ENCODE measurements at places on chromosomes 13 and 19.
A peak's percentile ranks its signal among the peaks of the same experiment; 100 is the strongest.

DNA sequence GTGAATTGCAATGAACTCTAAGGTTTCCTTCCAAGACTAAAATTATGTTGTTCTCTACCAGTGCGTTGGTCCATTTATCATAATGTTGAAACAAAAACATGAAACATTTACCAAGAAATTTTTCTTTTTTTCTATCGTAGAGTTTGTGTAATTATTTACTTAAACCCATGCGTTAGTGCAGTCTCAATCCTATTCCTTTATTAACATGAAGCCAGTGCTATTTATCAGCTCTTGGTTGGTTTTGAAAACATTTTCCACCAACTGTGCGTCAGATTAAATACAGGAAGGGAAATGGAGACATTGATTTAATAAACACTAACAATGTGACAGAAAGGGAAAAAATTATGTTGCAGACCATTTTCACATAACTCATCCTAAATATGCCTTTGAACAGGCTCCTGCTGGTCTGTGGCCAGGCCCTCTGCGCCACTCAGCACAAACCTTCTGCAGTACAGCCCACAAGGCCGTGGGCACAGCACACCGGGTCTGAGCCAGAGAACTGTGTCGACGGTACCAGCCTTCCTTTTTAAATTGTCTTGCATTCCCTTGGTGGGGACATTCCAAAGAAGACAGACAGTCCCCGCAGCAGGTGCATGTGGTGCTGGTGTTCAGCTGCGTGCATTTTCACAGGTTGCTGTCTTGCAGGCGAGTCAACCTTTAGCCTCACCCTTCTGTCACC is 135.8 kb downstream of the SHISA2 start:
- DNase-seq, result no peak

DNA sequence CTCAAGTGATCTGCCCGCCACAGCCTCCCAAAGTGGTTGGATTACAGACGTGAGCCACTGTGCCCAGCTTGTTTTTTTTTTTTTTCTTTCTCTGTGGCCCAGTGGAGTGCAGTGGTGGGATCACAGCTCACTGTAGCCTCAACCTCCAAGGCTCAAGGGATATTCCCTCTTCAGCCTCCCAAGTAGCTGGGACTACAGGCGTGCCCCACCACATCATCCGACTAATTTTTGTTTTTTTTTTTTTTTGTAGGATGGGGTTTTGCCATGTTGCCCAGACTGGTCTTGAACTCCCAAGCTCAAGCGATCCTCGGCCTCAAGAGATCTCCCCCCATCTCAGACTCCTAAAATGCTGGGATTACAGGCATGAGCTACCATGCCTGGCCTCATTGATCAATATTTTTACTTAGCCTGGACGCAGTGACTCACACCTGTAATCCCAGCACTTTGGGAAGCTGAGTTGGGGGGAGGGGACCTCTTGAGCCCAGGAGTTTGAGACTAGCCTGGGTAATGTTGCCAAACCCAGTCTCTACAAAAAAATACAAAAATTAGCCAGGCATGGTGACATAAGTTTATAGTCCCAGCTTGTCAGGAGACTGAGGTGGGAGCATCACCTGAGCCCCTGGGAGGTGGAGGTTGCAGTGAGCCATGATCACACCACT is 1.7 kb downstream of the SAE1 start:
- no peak for DNase-seq

GRCh38 chr13:110771194-110771593 is 57.7 kb downstream of the ING1 start:
- DNase-seq, result no peak

GRCh38 chr13:97233499-97233898 is 11.4 kb downstream of the MBNL2 start:
- DNase-seq, result no peak

DNA sequence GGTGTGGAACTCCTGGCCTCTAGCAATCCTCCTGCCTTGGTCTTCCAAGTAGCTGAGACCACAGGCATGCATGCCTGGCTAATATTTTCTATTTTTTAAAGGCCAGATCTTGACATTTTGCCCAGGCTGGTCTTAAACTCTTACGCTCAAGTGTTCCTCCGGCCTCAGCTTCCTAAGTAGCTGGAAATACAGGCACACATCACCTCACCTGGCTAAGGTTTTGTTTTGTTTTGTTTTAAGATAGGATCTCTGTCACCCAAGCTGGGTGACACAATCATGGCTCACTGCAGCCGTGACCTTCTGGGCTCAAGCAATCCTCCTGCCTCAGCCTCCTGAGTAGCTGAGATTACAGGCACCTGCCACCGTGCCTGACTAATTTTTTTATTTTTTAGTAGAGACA is 5.5 kb upstream of the RLN3 start:
- no peak for DNase-seq

DNA sequence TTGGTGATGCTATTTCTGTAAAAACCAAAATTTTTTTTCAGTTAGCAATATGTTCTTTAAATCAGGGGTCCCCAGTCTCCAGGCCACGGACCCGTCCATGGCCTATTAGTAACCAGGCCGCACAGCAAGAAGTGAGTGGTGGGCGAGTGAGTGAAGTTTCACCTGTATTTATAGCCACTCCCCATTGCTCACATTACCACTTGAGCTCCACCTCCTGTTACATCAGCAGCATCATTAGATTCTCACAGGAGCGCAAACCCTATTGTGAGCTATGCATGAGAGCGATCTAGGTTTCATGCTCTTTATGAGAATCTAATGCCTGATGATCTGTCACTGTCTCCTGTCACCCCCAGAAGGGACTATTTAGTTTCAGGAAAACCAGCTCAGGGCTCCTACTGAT is 58.9 kb upstream of the SLC7A1 start:
- no peak for DNase-seq

GRCh38 chr13:107421028-107421427 is 794.3 kb downstream of the LIG4 start:
- DNase-seq, result no peak

DNA sequence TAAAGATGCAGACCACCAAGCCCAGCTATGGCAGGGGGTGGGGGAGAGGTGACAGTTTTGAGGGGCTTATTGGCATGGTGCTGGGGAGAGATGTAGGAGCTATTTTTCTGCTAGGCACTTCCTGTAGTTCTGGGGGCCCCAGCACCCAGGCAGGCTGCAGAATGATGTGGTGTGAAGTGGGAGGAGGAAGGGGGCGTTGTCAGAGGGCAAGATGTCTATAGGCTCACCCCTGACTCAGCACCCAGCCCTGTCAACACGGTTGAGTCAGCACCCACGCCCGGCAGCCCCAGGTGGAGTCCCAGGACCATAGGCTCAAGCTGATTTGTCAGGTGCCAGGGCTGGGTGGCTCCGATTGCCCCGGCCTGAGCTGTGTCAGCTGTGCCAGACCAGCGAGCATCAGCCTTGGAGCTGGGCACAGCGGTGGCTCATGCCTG is 5.8 kb downstream of the KLF2 start:
- DNase-seq, result peak; percentile 95
